HFFc6 (cell line): ENCODE measurements at places on chromosomes 7 and 10. TPM values are rescaled to one million over a fixed set of nuclear protein-coding genes. Genes with fewer than 3 reads are reported as not detected.

- DNase-seq: no peak
- H3K36me3 ChIP-seq: no peaks in the 10 kb centered on the region; the same call in 1 of the 2 replicates
- H3K4me1 ChIP-seq: no peaks in the 10 kb centered on the region
Measured at GRCh38 chr7:76187272-76187671, 14.4 kb upstream of the SRRM3 start.

GRCh38 chr7:148729984-148730733 is 31.5 kb downstream of the CUL1 start:
- peak; percentile 68 for DNase-seq
- peaks cover 65% of the 10 kb centered on the region for H3K4me1 ChIP-seq
- peak overlapping the region; percentile 27 for H3K4me3 ChIP-seq
- H3K36me3 ChIP-seq: peaks cover 34% of the 10 kb centered on the region
- no peaks in the 10 kb centered on the region for H3K27me3 ChIP-seq

- H3K4me3 ChIP-seq: no peak overlapping the region
- peaks cover 16% of the 10 kb centered on the region; the same call in 1 of the 2 replicates for H3K36me3 ChIP-seq
- peaks cover 3% of the 10 kb centered on the region for H3K27me3 ChIP-seq
- no peak for DNase-seq
Measured at GRCh38 chr7:128063088-128063487, 31.9 kb upstream of the LRRC4 start.

DNA sequence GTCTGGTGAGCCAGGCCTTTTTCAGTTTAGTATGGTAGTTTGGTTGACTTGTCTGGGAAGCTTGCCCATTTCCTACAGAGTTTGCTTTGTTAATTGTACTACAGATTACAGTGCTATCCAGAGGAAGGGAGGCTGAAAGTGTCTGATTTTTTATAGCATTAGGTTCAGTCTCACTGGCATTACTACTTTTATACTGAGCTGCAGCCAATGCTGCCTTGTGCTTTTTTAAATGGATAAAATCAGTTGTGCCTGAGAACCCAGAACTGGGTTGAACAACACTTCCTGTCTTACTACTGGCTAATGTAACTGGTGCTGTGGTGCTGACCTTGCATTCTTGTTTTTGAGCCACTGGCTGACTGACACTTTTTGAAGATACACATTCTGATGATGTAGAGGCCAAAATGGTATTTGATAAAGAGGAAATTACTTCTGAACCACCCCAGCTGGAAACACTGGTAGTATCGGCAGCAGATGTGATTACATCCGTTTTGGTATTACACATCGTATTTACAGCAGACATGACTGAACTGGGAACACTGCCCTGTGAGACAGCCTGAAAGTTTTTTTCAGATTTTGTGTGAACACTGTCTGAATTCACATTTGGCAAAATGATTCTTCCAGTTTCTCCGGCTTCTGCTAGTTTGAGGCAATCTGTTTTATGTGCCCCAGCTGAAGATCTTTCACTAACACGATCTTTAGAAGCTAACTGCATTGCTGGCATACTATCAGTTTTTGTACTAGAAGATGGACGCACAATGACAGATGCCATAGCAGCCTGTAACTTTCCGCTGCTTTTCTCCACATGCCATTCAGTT is 74.1 kb downstream of the NRBF2 start:
- peak overlapping the region; percentile 71 for H3K27ac ChIP-seq
- peak; percentile 65 for DNase-seq
- H3K36me3 ChIP-seq: peaks cover 32% of the 10 kb centered on the region
- H3K4me3 ChIP-seq: peak overlapping the region; percentile 68
- peaks cover 64% of the 10 kb centered on the region for H3K4me1 ChIP-seq

The HIP1 gene
- total RNA-seq: 14.5 to 32.1 TPM (median 14.5 TPM) in 3 replicates

DNA sequence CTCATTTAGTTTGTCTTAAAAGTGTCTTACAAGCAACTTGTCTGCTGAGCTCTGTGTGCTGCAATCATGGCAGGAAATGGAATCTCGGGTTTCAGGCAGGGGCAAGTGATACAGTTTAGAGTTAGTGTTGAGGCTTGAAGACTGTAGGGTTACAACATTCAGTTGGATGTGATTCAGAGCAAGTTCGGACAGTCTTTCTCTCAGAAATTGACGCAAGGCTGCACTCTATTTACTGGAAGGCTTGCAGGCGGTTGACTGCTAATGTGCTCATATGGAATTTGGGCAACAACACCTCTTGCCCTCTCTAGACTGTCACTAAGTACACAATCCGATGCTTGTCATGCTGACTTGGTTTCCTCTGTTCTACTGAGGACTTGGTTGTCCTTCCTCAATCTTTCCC is 161.7 kb upstream of the BMPER start:
- H3K27ac ChIP-seq: no peak overlapping the region
- DNase-seq: no peak
- H3K4me1 ChIP-seq: peaks cover 31% of the 10 kb centered on the region
- no peaks in the 10 kb centered on the region for H3K36me3 ChIP-seq
- no peak overlapping the region for H3K4me3 ChIP-seq
- peaks cover 13% of the 10 kb centered on the region for H3K27me3 ChIP-seq

The STEAP4 gene
- not detected in 3 replicates for total RNA-seq

The IDI2 gene
- not detected in 3 replicates for total RNA-seq
